Germinal center (tissue), 1 donor: ENCODE measurements at places on chromosomes 1 and 21.

- no peak for DNase-seq
Measured at GRCh38 chr21:37223804-37224345, 43.3 kb downstream of the VPS26C start.

- no peak for DNase-seq
Measured at GRCh38 chr1:185434721-185435120, 117.7 kb upstream of the IVNS1ABP start.

DNA sequence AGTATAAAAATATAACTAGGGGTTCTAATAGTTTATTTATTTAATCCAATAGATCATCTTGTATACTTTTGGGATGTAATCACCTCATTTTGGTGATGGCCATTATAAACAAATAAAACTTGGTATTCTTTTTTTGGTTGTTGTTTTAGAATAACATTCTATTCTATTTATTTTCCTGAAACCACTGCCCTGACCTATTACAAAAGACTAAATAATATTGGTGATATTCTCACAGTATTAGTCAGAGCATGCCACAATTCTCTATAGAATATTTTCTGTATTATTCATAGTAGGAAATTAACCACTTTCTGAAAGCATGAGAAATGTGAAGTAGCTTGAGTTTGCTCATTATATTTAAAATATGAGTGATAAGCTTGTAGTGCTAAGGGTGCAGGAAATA, 54.1 kb upstream of the LRRC7 start:
- DNase-seq: no peak

- DNase-seq: no peak
Measured at GRCh38 chr1:9294910-9295636, 2.4 kb downstream of the SPSB1 start.

GRCh38 chr1:236774926-236775325, 20.2 kb upstream of the MTR start:
- DNase-seq: no peak

GRCh38 chr1:46175243-46175642, 356 bp downstream of the TSPAN1 start:
- DNase-seq: no peak

- no peak for DNase-seq
Measured at GRCh38 chr1:177701654-177702353, 268.1 kb downstream of the SEC16B start.

DNA sequence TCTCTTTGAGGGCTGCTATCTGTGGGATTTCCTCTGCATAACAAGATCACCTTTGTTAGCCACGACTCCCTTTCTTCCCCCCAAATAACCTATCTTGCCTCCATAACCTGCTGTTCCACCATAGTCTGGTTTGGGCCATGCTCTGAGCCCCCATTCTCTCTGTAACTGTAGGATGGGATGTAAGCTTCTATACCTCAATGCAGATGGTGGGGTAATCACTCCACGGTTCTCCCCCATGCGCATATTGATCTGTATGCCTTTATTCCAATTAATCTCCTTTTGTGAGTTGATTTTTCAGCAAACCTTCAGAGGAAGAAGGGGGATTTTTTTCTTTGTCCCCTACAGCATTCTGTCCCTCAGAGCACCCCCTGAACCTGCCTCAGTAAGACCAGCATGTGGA, 170.1 kb upstream of the IRF2BP2 start:
- DNase-seq: no peak

DNA sequence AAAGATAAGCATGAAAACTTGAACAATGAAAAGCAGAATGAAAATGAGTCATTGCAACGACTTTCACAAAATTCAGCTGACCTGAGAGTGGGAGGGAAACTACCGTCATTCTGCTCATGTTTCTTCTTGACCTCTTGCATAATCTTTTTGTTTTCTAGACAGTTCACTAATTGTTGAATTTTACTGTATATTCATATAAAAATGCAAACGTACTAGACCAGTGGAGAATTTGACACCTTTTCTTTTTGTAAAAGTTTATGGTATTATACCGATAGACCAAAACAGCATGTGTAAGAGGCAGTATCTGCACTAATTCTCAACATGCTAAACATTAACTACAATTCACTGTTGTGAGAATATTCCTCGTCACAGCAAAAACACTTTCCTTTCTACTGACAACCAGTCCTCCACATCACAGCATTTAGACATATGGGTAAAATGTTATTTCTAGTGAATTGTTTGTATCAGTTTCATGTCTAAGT, 137.8 kb downstream of the GREM2 start:
- no peak for DNase-seq

GRCh38 chr1:248857749-248858095, 1.2 kb downstream of the ZNF692 start:
- no peak for DNase-seq

DNA sequence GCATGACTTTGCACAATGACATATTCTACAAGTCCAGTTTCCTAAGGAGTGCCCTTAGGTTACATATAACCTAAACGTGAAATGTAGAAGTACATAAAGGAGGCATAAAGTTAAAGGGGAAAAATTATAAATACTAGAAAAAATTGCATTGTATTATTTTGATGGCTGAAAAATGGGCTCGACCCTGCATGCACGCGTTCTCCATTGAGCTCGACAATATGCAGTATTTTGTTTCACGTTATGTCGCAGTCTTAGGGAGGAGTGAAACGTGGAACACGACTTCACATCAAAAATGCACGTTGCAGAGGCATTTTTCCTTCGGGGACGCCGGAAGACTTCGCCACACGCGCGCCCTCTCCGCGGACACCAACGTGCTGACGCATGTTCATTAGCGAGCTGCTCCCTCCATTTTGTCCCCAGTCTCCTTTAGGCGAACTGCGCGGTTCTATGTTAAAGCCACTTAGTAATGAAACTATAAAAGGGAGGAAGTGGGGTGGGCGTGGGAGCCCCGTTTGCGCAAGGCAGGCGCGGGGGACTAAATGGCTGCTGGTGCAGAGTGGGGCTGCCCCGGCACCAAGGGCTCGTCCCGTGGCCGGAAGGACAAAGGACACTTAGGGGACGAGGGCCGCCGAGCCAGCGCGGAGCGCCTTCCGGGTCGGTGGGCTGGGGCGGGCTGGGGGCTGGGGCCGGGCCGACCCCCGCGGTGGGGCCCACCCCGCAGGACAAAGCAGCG, 749 bp upstream of the COX20 start:
- DNase-seq: peak; percentile 86

DNA sequence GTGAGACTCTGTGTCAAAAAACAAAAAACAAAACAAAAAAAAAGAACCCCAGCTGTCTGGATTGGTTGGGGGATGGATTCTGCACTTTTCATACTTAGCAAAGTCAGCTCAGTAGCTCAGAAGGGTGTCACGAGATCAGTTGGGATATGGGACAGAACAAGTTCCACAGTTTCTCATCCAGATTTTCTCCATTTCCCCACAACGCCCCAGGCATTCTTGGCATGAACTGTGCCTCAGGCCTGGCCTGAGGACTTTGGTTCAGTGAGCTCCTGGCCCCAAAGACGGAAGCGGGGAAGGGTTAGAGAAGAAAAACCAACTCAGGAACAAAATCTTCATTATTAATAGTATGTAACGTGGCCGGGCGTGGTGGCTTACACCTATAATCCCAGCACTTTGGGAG, 1.9 kb downstream of the AKR7A2 start:
- no peak for DNase-seq

- no peak for DNase-seq
Measured at GRCh38 chr1:116401646-116402176, 28.7 kb downstream of the ATP1A1 start.

- peak; percentile 25 for DNase-seq
Measured at GRCh38 chr1:171212607-171213351, 27.7 kb downstream of the FMO2 start.

DNA sequence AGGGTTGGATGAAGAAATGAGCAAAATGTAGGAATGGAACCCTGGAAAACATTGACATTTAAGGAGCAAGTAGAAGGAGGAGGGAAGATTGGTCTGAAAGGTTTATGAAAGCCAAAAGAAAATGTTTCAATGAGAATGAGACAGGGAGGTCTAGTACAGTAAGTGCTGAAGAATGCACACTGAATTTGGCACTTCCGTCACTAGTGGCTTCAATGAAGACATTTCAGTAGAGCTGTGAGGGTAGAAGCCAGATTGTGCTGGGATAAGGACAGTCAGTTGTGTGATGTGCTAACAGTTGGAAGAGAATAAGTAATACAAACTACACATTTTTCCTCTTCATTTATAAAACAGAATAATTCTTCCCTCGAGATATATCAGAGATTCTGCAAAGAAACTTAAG, 17.1 kb downstream of the THEM4 start:
- no peak for DNase-seq

GRCh38 chr1:91511386-91511785, 10.7 kb downstream of the CDC7 start:
- DNase-seq: no peak

DNA sequence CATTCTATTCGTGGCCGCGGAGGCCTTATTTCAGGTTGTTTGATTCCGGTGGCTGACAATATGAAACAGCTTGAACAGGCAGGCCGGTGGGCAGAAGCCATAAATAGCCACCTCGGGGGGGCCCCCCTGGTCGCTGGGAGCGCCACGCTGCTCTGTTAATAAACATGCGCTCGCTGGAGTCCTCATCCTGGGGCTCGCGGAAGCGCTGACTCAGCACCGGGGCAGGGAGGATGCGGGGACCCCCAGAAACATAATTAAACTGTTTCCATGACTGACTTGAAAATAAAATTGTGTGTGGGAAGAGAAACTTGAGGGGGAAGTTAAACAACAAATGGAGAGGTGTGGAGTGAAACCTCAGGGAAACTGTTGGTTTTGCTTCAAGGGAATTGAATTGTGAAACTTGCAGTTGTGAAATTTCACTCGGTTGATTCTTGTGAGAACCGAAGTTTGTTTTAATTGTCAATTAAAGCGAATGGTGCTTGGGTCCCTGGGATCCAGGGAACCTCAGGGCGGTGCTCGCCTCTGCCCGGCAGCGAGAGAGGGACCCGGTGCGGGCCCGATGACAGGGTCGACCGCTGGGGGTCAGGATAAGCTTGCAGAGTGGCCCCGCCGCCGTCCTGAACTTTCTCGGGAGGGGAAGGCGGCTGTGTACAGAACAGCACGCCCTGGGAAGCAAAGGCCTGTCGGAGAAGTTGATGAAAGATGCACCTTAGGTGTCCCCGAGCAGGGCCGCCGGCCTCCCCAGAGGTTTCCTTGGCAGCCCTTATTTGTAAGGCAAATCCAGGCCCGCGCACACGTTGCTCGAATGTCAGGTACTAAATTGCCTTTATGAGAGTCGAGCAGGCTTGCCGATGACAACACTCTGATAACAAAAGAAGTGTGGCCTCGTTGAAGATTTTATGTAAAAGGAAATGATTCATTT, 176.9 kb upstream of the LMO4 start:
- DNase-seq: peak; percentile 55

GRCh38 chr21:17925000-17925610, 105.9 kb upstream of the C21orf91 start:
- DNase-seq: peak; percentile 59

GRCh38 chr1:226625832-226626576, 77.4 kb downstream of the STUM start:
- no peak for DNase-seq

DNA sequence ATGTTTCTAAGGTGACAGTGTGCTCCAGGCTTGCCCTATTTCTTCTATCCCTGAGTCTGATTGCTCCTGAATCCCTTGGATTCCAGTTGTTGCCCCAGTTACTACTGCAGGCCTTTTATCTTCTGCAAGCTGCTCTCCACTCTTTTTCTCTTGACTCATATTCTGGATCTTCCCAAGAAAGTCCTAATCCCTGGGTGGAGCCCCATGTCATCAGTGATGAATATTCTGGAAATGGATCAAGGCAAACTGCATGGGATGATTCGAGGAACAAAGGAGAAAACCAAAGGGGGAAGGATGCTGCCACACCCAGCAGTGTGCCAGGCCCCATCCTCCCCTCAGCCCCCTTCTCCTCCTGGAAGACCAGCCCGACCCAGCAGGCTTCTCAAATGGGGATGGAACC, 63.3 kb upstream of the ATP2B4 start:
- no peak for DNase-seq

DNA sequence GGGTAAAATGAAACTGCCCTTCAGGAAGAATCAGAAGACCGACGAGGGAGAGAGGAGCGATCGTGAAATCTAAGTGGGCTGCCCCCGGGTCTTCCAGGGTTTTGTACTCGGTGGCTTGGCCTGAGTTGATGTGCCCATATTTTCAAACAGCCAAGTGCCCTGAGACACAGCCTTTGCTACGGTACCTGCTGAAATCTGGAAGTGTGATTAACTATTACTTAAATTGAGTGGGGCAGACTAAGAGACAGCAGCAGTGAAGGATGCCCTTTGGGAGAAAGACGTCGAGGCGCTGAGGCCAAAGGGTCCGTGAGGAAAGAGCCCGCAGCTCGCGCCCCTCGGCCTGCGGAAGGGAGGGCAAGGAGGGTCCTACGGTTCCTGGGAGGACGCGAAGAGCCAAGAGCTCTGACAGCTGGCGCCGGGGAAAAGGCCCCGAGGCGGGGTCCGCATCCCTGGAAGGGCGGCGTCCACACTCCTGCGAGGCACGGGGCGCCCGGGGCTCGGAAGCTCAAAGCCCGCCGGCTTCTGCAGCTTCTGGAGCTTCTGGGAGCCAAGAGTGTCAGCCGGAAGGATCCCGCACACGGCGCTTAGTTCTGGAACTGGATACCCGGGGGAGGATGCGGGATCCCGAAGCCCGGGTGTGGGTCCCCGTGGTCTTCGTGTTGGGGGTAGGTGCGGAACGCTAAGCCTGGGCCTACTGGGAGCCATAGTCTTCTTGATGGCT, 15.4 kb upstream of the RNU1-4 start:
- peak; percentile 8 for DNase-seq

GRCh38 chr1:187718527-187718926, 889.8 kb downstream of the PLA2G4A start:
- no peak for DNase-seq

DNA sequence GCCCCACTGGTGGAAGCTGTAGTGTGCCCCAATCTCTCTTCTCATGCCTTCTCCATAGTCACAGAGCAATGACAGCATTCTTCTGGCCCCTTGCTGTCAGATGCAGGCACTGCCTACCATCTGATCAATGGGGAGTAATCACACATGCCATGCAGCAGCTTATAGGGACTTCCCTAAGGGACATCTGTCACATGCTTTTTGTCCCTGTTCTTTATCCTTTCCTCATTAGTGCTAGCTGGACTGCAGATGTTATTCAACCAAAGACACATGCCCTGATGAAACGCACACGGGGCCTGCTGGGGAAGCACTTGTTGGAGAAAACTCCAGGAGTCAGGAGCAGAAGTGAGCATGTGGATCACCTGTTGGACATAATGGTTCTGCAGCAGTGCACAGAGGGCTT, 108.7 kb downstream of the KCNJ15 start:
- no peak for DNase-seq

DNA sequence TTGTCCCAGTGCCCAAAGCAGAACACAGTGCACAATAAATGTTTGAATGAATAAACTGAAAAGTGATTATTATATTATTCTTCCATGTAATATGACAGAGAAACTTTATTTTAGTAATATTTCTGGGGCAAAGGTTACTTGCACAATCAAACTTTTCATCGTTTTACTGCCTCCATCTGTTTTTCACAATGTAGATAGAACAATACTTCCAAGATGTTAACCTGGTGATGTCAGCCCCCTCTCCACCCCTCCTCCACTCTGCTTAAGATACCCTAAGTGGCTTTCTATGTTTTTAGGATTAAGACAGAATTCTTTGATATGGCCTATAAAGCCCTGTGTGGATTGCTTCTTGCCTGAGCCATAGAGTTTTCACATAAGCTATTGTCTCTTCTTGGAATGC, 13.8 kb upstream of the NTMT2 start:
- DNase-seq: no peak
